Activated naive CD8-positive, alpha-beta T cell treated with anti-CD3 and anti-CD28 coated beads, Interleukin-2, amount 10 ng/mL, durations not matched to agents 7 days and 5 days (primary cell): ENCODE measurements at places on chromosomes 12 and 14. TPM values are rescaled to one million over a fixed set of nuclear protein-coding genes. Genes with fewer than 3 reads are reported as not detected.

The GAS2L3 gene
- total RNA-seq: 4.2 TPM

The HHIPL1 gene
- 0.17 TPM for total RNA-seq

The TMPRSS12 gene
- total RNA-seq: not detected

The BDKRB1 gene
- not detected for total RNA-seq

DNA sequence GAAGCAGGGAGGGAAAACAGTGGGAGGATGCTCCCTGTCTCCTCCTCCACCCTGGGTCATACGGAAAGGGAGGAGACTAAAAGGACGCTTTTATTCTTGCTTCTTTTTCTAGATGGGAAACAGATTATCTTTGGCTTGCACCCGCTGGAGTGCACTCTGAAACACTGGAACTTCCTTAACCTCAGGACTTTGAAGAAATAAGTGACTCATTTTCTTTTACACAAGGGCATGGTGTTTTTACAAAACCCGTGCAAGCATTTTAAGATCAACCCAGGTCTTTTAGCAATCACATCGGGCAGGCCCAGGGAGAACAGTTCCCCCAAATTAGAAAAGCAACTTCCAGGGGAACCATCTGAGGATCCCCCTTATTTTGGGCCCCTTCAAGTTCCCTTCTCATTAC, 80.9 kb upstream of the TSPAN11 start:
- no peak overlapping the region for H3K4me3 ChIP-seq
- peaks cover 3% of the 10 kb centered on the region for H3K4me1 ChIP-seq
- no peak overlapping the region for H3K27ac ChIP-seq
- DNase-seq: no peak
- H3K27me3 ChIP-seq: peaks cover 7% of the 10 kb centered on the region
- no peaks in the 10 kb centered on the region for H3K36me3 ChIP-seq

- no peak overlapping the region for H3K4me3 ChIP-seq
- H3K27ac ChIP-seq: no peak overlapping the region
- H3K36me3 ChIP-seq: no peaks in the 10 kb centered on the region
- H3K27me3 ChIP-seq: no peaks in the 10 kb centered on the region
- H3K4me1 ChIP-seq: no peaks in the 10 kb centered on the region
- DNase-seq: no peak
Measured at GRCh38 chr12:34390846-34391700, 368.8 kb downstream of the ALG10 start.

DNA sequence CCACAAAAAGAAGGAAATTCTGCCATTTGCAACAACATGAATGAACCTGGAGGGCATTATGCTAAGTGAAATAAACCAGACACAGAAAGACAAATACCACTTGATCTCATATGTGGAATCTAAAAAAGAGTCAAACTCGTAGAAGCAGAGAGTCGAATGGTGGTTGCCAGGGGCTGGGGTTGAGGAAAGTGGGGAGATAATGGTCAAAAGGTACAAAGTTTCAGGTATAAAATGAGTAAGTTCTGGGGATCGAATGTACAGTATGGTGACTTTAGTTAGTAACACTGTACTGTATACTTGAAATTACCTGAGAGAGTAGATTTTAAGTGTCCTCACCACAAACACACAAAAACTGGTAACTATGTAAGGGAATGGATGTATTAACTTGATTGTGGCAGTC, 129.4 kb downstream of the PPM1H start:
- no peak for DNase-seq
- H3K27ac ChIP-seq: no peak overlapping the region
- no peak overlapping the region for H3K4me3 ChIP-seq
- peaks cover 2% of the 10 kb centered on the region for H3K27me3 ChIP-seq

DNA sequence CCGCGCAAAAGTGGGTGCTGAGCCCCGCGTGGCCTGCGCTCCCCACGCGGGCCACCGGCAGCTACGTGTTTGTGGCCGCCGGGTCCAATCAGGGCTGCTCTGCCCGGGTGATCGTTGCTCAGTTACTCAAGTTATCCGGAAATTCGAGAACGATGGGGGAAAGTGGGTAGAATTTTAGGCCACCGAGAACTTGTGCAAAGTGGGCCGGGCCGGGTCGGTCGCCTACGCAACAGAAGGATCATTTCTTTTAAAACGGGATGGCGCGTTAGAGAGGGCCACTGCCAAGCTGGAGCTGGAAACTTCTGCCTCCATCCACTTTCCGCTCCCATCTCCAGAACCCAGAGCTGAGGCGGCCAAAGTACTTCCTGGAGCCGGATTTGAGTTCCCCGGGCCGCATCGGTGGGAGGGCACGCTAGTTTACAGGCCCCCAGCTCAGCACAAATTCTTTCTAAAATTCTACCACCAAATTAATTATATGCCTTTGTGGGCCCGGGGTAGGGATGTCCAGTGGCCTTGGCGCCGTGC, 3.5 kb downstream of the RFX4 start:
- H3K36me3 ChIP-seq: no peaks in the 10 kb centered on the region
- peaks cover 16% of the 10 kb centered on the region for H3K4me1 ChIP-seq
- no peak for DNase-seq
- peak overlapping the region; percentile 22 for H3K4me3 ChIP-seq
- H3K27ac ChIP-seq: no peak overlapping the region

- H3K27ac ChIP-seq: no peak overlapping the region
- peaks cover 4% of the 10 kb centered on the region for H3K36me3 ChIP-seq
- no peak for DNase-seq
- no peaks in the 10 kb centered on the region for H3K4me1 ChIP-seq
- no peak overlapping the region for H3K4me3 ChIP-seq
Measured at GRCh38 chr12:92639017-92639416, 63.8 kb upstream of the PLEKHG7 start.

- H3K36me3 ChIP-seq: peaks cover 34% of the 10 kb centered on the region
- no peak for DNase-seq
- H3K4me3 ChIP-seq: peak overlapping the region; percentile 94
- H3K4me1 ChIP-seq: peaks cover 42% of the 10 kb centered on the region
Measured at GRCh38 chr12:26939192-26939832, 1.0 kb downstream of the FGFR1OP2 start.

GRCh38 chr12:5096241-5096924, 52.7 kb downstream of the KCNA5 start:
- no peaks in the 10 kb centered on the region for H3K4me1 ChIP-seq
- H3K27me3 ChIP-seq: peaks cover 17% of the 10 kb centered on the region
- no peak overlapping the region for H3K27ac ChIP-seq
- DNase-seq: no peak
